Colonic mucosa (tissue), 4 donors: ENCODE measurements at places on chromosomes 4 and X. TPM values are rescaled to one million over a fixed set of nuclear protein-coding genes. Genes with fewer than 3 reads are reported as not detected.

SPOCK3 gene
- total RNA-seq: 0.77 TPM

CT45A2 gene
- not detected for total RNA-seq

DNA sequence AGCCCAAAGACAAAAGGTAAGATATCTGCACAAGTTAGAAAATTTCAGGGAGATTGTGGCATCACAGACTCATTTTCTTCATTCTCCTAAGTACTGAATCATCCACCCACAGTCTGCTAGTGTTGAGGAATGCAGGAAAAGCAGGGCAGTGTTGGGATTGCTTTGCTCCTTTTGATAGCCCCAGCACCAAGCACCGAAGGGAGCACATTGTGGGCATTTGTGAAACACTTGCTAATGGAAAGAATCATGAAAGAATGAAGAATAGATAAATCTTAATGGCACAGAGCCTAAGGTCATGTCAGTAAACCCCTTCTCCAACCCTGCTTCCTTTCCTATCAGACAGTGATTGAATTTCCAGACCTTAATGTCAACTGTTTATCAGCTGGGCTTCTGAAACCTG lies 103.1 kb upstream of the GPRIN3 start:
- no peak for DNase-seq

GRCh38 chr4:174826660-174827059 lies 2.4 kb downstream of the GLRA3 start:
- DNase-seq: no peak

GRCh38 chrX:22314692-22315091 lies 42.0 kb downstream of the CBLL2 start:
- no peak for DNase-seq

ART3 gene
- 1.8 TPM for total RNA-seq

NAT8L gene
- total RNA-seq: 0.11 TPM

- DNase-seq: no peak
Observed at GRCh38 chrX:12309744-12310076, 171.4 kb downstream of the FRMPD4 start.

DNA sequence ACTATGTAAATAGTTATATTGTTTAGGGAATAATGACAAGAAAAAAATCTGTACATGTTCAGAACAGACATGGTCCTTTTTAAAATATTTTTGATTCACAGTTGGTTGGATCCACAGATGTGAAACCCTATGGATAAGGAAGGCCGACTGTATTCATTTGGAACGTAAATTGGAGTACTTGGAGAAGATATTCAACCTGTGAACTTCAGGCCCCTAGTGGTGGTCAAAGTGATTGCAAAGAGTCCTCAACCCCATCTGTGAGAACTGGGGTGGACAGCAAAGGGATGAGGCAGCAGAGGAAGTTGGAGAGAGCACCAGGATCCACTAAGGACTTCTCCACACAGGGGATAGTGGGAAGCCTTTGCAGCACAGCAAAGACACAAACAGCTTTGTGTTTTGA lies 6.2 kb upstream of the CXCL13 start:
- DNase-seq: peak; percentile 24
